GM13977 (cell line): ENCODE measurements at places on chromosomes 4 and X.

GRCh38 chrX:68432648-68433047 is 647 bp downstream of the OPHN1 start:
- no peak for DNase-seq

DNA sequence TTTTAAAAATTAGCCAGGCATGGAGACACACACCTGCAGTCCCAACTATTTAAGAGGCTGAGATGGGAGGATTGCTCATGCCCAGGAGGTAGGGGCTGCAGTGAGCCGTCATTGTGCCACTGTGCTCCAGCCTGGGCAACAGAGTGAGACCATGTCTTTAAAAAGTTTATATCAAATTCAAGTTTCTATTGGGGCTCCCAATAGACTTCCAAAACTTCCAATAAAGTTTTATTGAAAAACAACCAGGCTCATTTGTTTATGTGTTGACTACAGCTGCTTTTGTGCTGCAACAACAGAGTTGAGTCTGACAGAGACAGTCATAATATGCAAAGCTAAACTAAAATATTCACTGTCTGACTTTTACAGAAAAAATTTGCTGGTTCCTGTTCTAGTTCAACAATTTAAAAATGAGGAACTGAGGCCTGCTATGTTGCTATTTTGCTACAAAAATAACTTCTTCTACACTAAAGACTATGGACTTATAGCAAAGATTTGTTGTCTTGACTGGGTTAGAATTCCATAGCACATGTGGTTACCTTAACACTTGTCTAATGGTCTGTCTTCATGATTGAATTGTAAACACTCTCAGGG is 63.3 kb upstream of the RELL1 start:
- DNase-seq, result no peak

DNA sequence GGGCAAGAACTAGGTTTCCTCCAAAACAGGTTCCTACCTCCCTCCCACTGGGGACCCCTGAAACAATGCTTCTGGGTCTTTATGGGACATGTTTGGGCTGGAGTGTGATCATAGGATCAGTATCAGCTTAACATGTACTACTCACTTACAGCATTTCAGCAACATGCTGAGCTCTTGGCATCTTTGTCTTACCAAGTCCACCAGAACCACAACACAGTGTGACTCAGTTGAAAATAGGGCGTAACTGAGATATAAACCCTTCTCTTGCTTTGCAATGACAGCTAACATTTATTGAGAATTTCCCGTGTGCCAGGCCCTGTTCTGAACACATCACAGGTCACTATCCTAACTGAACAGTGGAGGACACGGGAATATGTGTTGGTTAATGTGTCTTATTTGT is 218.5 kb upstream of the LNX1 start:
- no peak for DNase-seq

GRCh38 chr4:47674144-47674543 is 163.7 kb downstream of the CORIN start:
- no peak for DNase-seq

- no peak for DNase-seq
These were observed 109.8 kb upstream of the ATP6AP2 start for GRCh38 chrX:40470830-40471429.

- no peak for DNase-seq
These were observed 412.2 kb downstream of the PPP3CA start for GRCh38 chr4:100935090-100935489.

GRCh38 chr4:110953898-110954297 is 331.0 kb upstream of the PITX2 start:
- no peak for DNase-seq

GRCh38 chrX:19091596-19091995 is 30.7 kb downstream of the ADGRG2 start:
- DNase-seq, result no peak

DNA sequence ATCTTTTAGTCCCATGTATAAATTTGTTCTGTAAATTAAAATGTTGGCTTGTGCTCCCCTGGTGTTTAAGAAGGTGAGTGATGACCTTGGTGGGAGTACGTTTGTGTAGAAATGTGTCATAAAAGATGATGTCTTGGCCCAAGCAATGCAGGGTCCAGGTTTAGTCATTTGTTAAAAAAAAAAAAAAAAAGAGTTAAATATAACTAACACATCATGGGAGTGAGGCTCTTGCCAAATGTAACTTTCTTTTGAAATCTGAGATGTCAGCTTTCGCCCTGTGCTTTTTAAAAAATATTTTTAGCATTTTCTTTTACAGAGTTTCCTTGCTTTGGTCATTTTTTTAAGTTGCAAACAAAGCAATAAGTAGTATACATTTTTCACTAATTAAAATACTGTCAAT is 135.6 kb downstream of the FBXO8 start:
- no peak for DNase-seq

DNA sequence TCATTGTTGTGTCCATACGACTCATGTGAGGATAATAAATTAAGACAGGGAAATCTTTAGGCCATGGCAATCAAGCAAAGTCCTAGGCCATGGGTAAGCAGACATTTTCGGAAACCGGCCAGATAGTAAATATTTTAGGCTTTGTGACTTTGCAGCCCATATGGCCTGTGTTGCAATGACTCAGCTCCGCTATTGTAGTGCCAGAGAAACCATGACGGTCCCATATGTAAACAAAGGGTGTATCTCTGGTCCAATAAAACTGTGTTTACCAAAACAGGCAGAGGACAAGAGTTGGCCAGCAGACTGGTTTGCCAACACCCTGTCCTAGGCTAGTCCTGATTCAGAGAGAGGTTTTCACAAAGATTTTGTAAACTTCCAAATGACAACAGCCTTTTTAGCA is 5.0 kb downstream of the FAM114A1 start:
- DNase-seq, result no peak

DNA sequence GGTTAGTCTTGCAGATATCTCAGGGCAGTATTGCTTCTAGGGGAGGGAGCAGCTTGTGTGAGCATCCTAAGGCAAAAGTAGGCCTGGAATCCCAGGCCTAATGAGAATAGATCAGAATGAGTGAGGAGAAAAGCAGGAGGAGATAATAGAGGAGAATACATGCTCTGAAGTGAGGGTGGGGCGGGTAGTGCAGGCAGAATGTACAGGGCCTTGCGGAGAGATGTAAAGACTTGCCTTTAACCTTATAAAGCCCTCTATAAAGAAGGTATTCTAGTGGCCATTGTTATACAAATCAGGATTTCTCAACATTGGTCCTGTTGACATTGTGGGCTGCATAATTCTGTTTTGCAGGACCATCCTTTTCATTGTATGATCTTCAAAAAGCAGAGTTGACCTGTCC is 855.3 kb downstream of the PCDH7 start:
- DNase-seq, result no peak

- no peak for DNase-seq
These were observed 14.9 kb upstream of the RRAGB start for GRCh38 chrX:55702671-55703070.

GRCh38 chrX:120749141-120749846 is 119.4 kb upstream of the C1GALT1C1 start:
- no peak for DNase-seq

GRCh38 chr4:22780797-22781196 is 88.1 kb downstream of the GBA3 start:
- no peak for DNase-seq

DNA sequence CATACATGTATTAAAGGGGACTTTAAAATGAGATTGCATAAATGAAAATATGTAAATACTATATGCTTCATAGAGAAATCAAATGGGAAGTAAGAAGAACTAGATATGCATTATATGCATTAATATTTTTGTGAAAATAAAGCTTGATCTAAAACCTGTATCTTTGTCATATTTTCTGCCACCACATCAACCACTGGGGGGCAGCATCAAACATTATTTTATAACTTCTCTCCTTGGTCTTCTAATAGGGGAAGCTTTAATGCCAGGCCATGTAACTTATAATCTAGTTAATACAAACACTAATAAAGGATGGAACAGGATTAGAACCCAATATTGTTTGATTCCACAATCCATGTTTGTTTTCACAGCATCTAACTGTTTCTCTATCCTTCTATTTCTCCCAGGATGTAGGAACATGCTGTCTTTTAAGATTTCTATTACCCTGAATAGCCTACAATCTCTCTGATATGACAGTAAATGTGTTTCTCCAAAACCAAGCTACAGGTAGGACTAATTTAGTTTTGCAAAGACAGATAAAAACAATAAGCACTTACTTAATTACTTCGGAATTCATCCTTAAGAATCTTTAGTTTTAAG is 10.0 kb downstream of the QRFPR start:
- no peak for DNase-seq

DNA sequence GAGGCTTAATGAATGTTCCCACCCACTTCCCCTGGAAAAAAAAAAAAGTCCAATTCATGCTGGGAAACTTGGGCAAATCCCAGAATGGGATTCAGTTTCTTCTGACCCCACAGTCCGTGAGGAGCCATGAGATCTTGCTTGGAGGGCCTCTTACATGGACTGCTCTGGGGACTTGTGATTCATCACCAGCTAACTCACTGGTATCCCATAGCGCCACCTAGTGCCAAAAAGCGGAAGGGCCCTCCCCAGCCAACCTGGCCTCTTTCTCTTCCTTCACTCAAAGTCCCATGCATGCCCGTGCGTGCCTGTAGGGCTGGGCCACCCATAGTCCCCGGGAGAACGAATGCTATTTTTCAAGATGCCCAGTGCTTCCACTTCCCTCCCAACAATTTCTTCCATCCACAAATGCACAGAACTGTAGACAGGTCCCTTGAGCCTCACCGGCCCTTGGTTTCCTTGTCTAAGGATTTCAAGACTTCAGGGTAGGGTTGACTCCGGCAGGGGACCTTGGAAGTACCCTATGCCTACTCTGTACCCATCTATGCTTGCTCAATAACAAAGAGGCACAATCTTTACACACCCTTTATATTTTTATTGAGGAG is 5.1 kb downstream of the RTL5 start:
- peak; percentile 85 for DNase-seq

- DNase-seq, result no peak
These were observed 21.1 kb downstream of the ZBTB49 start for GRCh38 chr4:4311193-4311592.

- no peak for DNase-seq
These were observed 41.3 kb downstream of the TMEM131L start for GRCh38 chr4:153507310-153508073.

- DNase-seq, result no peak
These were observed 106.9 kb downstream of the MAML3 start for GRCh38 chr4:140047017-140047640.

GRCh38 chr4:10096978-10097335 is 19.6 kb downstream of the WDR1 start:
- no peak for DNase-seq

GRCh38 chr4:681736-682451 is 7.1 kb downstream of the SLC49A3 start:
- DNase-seq, result peak; percentile 85

GRCh38 chr4:83252782-83253405 is 31.7 kb downstream of the COQ2 start:
- DNase-seq, result peak; percentile 60

DNA sequence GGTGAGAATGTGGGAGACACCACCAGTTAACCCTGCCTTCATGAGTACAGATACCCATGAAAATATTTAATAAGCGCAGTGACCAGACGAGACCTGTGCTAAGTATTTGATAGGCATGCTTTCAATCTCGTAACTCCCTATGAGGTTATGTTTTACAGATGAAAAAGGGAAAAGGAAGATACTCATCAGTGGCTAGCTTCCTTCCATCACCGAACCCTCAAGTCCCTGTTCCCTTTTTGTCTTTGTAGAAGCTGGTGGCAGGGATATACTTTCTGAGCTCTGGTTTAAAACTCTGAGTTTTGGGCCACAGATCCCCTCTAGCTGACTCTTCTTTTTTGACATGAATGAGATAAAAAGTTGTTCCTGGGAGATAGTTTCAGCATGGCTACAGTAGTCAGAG is 26.3 kb downstream of the AFF1 start:
- no peak for DNase-seq

- no peak for DNase-seq
These were observed 31.4 kb downstream of the TBC1D9 start for GRCh38 chr4:140724760-140725159.

- no peak for DNase-seq
These were observed 34.5 kb downstream of the INTS12 start for GRCh38 chr4:105674011-105674410.

DNA sequence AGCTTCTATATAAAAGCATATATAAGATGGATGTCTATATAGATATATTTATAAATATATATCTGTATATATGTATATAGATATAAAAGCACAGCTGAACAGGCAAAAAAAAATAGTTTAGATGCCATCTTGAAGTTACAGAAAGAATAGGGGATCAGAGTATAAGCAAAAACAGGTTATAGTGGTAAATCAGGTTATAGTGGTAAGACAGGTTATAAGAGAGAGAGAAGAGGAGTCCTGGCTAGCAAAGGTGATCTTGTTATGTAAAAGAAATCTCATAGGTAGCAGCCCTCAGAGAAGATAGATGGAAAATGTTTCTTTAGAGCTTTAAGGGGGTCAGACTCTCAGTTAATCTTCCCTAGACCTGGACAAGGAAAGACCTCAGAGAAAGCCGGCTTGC is 1263.1 kb downstream of the PCDH7 start:
- no peak for DNase-seq

- no peak for DNase-seq
These were observed 135.6 kb upstream of the PLS3 start for GRCh38 chrX:115425359-115425758.
